Stimulated activated CD8-positive, alpha-beta memory T cell treated with anti-CD3 and anti-CD28 coated beads, Interleukin-4, amount 100 ng/mL, for 1 hour (primary cell): ENCODE measurements at places on chromosomes 16 and 17.

- DNase-seq: no peak
Observed at GRCh38 chr16:8549843-8550412, 40.4 kb downstream of the TMEM114 start.

DNA sequence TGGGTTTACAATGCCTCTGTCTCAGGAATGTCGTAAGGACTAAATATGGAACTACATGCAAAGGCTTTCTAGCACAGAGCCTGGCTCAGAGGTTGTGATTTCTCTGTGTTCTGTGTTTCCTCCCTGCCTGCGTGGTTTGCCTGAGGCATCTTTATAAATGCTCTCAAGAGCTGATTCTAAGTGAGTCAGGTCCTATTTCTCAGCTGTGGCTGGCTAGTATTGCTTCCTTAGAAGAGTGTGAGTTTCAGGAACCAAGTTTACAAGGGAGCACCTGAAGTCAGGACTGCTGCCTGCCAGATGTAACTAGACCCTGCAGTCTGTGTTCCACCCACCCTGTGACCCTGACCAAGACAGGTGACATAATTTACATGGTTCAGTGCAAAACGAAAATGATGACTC is 8.0 kb upstream of the CCL1 start:
- DNase-seq: no peak

DNA sequence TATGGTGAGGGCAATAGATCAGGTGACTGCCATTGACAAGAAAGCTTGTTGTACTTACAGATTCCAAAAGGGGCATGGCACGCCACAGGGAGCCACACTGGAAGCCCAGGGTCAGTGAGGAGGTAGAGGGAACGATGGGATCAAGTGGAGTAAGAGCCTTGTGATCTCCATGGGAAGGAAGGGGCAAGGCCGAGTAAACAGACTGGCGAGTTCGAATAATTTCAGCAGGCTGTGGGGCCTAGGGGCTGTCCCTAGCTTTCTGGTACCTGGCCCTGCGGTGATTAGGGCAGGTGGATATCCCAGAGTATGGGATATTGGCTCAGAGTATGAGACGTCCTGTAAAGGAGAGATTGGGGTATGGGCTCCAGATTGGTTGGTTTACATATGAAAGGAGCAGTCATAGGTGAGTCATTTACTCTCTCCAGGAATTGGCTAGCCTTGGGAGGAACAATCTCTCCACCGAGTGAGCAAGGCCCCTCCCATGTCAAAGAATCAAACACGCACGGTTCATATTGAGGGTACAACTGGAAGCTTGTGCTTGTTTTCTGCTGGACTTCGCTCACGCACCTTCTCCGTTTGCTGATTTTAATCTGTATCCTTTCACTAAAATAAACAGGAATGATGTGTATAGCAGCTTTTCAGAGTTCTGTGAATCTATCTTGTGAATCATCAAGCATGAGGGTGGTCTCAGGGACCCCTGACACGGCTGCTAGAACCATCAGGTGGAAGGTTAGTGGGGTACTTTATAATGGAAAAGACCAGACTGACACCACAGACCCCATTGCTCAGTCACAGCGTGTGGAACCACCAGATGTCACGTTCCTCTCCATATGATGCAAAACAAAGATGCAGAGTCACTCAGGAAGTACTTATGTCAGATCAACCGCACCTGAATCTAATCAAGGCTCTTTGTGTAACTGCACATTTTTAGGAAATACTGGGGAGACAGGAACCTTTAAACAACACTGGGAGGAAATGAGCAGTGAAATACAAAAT is 27.9 kb downstream of the GABARAPL2 start:
- no peak for DNase-seq

GRCh38 chr17:81832608-81833159 is 407 bp downstream of the MCRIP1 start:
- DNase-seq: peak; percentile 16

- DNase-seq: no peak
Observed at GRCh38 chr17:55158439-55158838, 106.3 kb upstream of the HLF start.
